ENCODE measurements at places on chromosomes 7 and 10.
A peak's percentile ranks its signal among the peaks of the same experiment; 100 is the strongest.

DNA sequence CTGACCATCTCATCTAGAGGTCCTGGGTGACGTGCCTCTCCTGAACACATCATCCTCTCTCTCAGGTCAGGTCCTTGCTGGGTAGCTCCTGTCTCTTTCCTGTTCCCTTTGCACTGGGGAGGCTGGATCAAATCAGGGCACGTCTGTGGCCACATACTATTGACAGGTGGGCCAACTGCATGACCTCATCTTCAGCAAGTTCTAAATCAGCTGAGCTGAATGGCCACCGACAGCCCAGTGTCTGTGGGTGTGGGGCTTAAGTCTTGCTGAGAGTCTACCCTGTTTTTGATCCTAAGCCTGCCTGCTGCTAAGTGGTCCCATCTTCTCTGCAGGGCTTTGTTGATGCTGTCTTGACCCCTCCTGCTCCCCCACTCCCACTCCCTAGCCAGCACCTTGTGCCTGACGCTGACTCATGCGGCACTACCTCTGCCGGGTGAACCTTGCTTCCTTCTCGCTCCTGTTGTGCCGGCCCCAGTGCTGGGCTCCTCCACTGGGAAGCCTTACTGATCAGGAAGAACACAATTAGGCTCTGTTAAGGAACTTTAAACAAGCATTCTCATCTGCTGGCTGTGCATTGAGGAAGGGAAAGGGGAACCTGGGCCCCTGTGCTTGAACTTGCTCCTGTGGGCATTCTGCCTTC, 440.4 kb downstream of the PLXNA4 start:
- no peak for ATAC-seq

GRCh38 chr10:64515970-64516699, 994.9 kb downstream of the REEP3 start:
- ATAC-seq = no peak

- ATAC-seq = no peak
These were observed 9.0 kb downstream of the PRKAG2 start for GRCh38 chr7:151867912-151868311.

DNA sequence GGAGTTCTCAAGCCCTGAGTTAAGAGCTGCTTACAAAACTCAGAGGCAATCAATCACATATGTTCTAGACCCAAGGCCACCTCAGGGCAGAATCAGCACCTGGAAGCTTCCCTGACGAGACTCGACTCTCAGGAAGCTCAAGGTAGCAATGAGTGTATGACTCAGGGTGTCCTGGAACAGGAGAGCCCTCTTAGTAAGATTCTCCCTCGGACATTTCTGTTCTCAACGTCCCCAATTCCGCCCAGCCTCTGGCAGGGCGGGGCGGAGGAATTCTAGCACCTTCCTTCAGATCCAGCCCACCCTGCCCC, 39.6 kb upstream of the PROSER2 start:
- ATAC-seq = no peak

- ATAC-seq = no peak
These were observed 60.3 kb downstream of the PLXDC2 start for GRCh38 chr10:19876570-19876969.

DNA sequence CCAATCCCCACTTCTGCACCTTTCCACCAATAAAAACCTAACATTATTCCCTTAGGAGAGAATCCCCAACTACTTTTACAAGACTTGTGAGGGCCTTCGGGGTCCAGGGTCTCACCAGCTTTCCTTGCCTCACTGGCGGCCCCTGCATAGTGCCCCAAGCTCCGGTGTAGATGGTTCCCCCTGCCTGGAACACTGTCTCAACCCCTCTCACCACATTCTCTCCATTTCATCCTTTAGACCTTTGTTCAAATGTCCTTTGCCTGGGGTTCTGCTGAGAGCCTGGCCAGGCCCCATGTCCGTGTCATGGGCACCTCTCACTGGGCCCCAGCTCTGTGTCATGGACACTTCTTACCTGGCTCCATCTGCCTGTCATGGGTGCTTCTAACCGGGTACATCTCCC, 64.5 kb upstream of the SORCS3 start:
- ATAC-seq = no peak

GRCh38 chr10:33655921-33656320, 321.5 kb upstream of the NRP1 start:
- ATAC-seq = no peak

- ATAC-seq = peak; percentile 31
These were observed 6.7 kb upstream of the ZNF33B start for GRCh38 chr10:42645103-42645502.

- ATAC-seq = no peak
These were observed 232.4 kb downstream of the ELMO1 start for GRCh38 chr7:37216156-37216852.

- no peak for ATAC-seq
These were observed 225.2 kb upstream of the FZD1 start for GRCh38 chr7:91039033-91039432.

DNA sequence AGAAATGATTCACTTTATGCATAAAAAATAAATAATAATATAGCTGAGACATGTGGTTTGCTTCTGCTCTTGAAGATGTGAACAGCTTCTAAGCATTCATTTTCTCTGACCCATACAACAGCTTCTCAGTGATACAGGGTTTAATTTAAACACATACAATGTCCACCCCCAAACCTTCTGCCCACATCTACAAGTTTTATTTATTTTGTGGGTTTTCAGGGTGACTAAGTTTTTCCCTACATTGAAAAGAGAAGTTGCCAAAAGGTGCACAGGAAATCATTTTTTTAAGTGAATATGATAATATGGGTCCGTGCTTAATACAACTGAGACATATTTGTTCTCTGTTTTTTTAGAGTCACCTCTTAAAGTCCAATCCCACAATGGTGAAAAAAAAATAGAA, 17.2 kb downstream of the INHBA start:
- ATAC-seq = no peak

DNA sequence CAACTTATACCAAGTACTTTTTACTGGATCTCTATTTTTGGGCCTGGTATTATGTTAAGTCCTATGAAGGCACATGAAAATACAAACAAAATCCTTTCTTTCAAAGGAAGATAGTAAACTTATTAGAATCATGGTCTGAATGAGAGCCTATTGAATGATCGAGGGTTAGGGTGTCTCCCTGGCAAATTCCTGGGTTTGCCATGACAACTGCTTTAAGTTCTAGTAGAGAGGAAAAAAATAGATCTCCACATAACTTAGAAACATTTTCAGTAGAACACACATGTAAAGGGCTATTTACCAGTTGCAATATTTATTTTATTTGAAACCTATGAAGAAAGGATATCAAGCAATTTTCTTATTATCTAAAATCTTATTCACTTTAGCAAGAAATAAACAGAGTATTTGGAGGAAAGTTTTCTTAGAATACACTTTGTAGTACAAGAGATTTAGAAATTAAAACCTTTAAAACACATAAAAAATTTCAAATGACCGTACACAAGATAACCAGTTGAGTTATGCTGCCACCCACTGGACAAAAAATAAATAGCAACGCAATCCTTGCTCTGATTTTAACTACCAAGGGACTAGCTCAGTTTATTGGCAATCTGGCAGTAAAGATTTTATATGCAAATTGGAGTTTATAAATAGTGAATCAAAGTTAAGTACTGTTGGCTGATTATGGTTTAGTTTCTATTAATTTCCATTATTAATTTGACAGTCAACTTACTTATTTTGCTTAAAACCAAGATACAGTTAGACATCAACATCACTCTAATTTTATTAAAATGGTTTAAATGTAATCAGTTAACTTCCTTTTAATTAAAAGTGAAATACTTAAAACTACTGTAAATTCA, 33.9 kb downstream of the CACUL1 start:
- no peak for ATAC-seq

GRCh38 chr10:89869180-89869579, 167.8 kb downstream of the KIF20B start:
- no peak for ATAC-seq

- no peak for ATAC-seq
These were observed 141.3 kb upstream of the KLF14 start for GRCh38 chr7:130875265-130875741.

- ATAC-seq = no peak
These were observed 5.0 kb downstream of the GPER1 start for GRCh38 chr7:1092806-1093501.

DNA sequence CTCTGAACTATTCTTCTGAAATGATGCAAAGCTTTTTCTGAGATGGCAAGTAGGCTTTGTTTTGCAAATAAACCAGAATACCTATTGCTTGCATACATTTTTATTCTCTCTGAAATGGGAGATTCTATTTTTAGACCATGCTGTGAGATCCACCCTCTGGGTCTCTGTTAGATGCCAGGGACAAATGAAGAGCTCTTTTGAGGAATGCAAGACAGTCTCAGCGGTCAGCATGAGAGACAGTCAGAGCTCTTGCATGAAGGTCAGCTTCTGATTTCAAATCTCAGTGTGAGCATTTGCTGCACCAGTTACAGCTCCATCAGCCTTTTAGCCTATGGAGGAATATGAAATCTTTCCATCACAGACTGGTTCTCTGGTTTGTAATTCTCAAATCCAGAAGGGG, 429.9 kb upstream of the KLF6 start:
- peak; percentile 83 for ATAC-seq

DNA sequence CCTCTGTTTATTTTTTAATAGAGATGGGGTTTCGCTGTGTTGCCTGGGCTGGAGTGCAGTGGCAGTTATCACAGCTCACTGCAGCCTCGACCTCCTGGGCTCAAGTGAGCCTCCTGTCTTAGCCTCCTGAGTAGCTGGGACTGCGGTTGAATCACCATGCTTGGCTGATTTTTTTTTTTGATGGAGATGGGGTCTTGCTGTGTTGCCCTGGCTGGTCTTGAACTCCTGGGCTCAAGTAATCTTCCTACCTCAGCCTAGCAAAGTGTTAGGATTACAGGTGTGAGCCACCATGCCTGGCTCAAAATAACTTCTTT, 8.1 kb downstream of the DYNC2I1 start:
- ATAC-seq = no peak

- ATAC-seq = peak; percentile 34
These were observed 539 bp downstream of the PTCD1 start for GRCh38 chr7:99437946-99438572.

GRCh38 chr7:83339907-83340306, 177.2 kb upstream of the PCLO start:
- no peak for ATAC-seq

DNA sequence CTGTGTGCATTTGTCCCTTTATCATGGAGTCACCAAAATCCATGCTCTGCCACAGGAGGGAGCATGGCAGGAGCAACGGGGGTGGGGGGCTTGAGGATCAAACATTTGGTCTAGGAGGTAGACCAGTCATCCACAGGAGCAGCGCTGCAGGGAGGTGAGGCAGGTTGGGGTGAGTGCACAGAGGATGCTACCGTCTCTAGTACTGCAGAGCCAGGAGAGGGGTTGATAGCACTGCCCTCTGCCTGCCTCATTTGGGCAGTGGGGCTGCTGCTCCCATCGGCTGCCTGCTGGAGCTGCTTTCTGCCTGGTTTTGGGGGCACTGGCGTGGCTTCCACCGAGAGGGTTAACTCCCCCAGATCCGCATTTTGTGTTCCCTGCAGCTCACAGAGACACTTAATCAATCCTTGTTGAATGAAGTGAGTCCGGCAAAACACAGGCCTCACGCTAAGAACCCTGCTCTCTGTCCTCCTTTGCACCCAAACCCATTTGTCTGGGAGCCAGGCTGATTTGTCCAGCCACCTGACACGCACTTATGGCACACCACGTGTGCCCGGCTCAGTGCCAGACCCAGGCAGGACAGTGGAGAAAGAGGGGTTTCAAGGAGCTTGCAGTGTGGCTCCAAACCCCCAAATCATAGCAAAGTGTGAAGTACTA, 527.1 kb upstream of the FOXK1 start:
- no peak for ATAC-seq

DNA sequence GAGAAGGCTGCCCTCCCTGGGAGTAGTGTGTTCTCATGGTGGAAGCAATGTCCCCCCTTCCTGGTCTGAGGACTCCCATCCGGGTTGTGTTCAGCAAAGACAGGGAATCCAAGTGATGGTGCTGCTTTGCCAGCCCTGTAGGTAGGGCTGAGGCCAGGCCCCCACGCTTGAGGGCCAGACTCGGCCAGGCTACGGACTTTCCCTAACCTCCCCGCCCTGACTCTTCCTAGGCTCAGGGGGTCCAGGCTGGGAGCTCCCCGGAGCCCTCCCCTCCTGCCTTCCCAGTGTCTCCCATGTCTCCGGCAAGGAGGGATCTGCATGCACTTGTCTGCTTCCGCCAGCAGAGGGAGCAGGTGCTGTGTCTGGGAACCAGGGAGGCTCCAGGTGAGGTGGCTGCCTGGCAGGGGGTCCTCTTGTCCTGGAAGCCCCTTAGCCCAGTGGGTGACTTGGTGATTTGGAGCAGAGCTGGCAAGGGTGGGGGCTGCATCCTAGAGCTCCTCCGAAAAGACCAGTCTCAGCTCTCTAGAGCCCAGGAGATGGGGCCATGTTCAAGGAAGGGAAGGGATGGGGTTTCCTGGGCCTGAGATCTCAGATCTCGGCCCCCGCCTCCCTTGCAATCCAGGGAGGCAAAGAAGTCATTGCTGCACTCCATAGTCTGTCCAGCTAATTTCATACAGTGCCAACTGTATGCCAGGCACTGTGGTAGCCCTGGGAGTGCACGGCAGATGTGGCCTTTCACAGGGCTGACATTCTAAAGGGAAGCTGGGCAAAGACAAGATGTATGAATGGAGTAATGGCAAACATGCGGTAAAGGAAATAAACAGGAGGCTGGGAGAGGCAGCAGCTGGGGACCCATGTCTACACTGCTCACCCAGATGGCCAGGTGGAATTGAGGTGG, 20.3 kb upstream of the SFRP5 start:
- ATAC-seq = peak; percentile 92

DNA sequence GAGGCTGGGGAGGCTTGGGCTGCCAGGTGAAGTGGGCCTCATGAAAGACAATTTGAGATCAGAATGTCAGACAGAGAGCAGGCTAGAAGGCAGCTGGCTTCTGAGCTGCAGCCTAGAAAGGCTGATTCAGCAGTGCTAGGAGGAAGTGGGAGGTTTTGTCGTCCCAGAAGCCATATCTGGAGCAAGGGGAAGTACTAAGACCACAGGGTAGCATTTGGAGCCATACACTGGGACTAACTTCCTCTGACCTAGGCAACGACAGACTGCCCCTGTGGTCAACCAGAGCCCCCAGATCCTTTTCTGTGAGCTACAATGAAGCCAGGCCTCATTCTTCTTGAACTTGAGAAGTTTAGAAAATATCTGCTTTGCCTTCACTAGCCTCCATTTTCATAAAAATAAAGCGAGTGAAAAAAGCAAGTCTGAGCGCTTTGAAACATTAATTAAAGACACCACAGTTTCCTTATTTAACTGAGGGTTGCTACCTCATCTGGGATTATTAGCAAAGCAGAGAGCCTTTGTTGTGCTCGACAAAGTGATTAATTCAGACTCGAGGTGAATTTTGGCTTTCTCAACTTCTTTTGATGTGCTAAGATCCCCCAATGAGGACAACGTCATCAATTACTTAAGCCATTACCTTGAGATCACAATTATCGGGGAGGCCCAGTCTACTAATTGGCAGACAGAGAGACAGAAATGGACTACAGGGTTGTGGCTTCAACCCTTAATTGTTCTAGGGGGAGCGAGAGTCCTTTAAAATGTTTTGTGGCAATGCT, 26.6 kb downstream of the TBXAS1 start:
- ATAC-seq = no peak

- no peak for ATAC-seq
These were observed 48.7 kb downstream of the CAV1 start for GRCh38 chr7:116573541-116573940.
